ENCODE measurements at places on chromosomes 7 and 10.

DNA sequence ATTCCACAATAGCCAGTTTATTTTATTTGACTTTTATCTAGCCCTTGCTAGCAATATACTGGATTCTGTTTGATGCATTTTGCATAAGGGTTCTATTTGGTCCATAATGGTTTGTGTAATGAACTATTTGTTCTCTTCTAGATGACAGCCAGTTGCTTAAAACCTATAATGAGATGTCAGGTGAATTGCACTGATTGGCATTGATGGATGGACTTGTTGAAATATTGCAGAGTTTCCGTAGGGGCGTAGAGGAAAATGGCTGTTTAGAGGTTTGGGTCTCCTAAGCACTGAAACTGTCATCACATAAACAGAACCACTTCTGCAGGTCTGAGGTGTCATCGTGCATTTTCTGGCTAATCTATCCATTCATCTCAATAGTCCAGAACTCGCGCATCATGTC, 124.9 kb upstream of the HDAC9 start:
- DNase-seq: no peak

- DNase-seq: no peak
These were observed 194.3 kb upstream of the IGFBP3 start for GRCh38 chr7:46115410-46115809.

- DNase-seq: no peak
These were observed 439.5 kb downstream of the NEBL start for GRCh38 chr10:20457649-20458048.

DNA sequence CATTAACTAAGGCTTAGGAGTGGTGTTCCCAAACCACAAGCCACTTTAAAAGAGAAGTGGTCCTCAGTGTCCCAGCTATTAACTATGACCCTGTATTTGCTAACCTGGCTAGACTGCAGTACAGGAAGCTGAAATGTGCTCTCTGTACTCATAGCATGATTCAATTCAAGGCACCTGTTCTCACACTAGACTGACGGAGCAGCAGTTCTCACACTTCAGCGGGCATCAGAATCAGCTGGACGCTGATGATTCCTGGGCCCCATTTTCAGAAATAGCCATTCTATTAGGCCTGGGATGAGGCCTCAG, 24.5 kb upstream of the MSRB2 start:
- no peak for DNase-seq

DNA sequence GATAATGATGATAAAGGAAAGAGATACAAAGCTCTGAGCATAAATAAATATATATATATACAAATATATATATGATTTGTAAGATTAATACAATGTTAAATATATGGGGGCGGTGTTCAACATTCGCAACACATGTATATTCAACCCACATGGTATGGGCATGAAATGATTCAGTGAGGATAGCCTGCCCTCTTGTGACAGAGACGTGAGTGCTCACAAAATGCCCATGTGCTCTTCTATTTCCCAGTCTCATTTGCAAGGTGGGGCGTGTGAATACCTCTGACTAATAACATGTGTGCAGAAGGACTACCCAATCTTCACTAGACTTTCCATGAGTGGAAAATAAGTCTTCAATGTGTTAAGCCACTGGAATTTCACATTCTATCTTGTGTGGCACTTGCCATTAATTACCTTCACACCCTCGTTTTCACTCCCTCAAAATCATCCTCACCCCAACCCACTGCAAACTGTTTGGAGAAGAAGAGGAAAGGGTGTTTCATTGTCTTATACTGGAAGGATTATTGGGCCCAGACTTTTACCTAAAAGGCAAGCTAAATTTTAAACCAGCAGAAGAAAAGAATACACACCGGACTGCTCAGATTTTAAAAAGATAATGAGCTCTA, 26.9 kb downstream of the ASAH2 start:
- no peak for DNase-seq

- no peak for DNase-seq
These were observed 120.5 kb downstream of the GALNT11 start for GRCh38 chr7:152145853-152146466.

- no peak for DNase-seq
These were observed 11.3 kb upstream of the DPYSL4 start for GRCh38 chr10:132175408-132175807.

GRCh38 chr10:54799506-54799905, 1.5 kb downstream of the PCDH15 start:
- DNase-seq: no peak

- DNase-seq: peak; percentile 5
These were observed 110.6 kb downstream of the EMX2 start for GRCh38 chr10:117653170-117653515.

DNA sequence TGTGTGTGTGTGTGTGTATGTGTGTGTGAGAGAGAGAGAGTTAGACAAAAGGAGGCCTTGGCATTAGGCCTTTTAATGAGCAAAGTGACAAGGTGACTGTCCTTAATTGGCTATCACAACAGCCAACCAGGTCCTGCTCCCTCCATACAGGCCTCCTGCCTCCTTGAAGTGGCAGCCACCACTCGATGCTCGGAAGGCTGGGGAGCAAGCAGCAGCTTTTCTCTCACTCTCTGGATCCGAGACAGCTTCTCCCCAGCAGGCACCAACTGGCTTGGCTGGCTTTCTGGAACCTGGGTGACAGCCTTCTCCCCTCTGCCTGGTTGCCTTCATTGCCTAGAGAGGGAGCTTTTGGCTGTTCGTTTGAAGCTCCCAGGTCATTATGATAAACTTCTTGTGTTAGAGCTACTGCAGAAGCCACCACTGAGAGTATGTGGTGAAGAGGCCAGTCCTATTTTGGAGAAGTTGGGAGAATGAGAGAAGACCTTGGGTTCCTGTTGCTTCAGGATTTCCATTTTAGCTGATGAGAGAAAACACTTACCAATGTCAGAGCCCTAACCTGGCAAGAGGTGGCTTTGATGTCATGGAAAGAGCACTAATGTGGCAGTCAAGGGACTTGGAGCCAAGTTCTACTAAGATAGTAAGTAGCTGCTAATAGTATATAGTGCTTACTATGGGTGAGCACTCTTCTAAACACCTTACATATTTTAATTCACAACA, 37.6 kb downstream of the RPS24 start:
- no peak for DNase-seq

GRCh38 chr10:49008091-49008490, 68.5 kb upstream of the LRRC18 start:
- DNase-seq: no peak

- no peak for DNase-seq
These were observed 393.7 kb downstream of the GPAM start for GRCh38 chr10:111789821-111790220.

GRCh38 chr10:65571011-65571570, 1354.7 kb upstream of the LRRTM3 start:
- no peak for DNase-seq

GRCh38 chr7:98315318-98315993, 34.0 kb downstream of the BRI3 start:
- DNase-seq: no peak

DNA sequence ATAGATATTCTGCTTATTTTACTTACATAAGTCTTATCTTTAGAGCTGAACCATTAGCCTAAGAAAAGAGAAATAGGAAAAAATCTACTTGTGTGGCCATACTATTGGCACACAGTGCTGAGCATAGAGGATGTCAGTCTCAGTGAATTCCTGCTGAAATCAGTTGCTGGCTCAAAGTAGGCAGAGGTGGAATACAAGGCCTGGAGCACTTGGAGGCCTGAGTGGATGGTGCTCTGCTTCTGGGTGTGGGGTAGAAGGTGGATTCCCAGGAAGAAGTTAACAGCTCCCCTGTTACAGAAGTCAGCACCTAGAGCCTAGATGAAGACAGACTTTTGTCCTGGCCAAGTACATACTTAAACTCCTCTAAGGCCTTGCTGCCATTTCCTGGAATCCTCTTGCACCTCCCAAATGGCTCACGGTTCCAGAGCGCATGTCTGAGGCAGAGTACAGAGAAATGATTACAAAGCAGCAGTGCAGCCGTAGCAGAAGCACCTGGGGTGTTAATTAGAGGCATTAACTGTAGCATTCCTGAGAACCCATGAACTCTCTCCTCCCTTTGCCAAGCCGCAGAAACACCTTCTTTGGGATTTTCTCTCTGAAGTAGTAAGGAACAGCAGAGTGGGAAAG, 18.0 kb upstream of the XPNPEP1 start:
- DNase-seq: no peak

DNA sequence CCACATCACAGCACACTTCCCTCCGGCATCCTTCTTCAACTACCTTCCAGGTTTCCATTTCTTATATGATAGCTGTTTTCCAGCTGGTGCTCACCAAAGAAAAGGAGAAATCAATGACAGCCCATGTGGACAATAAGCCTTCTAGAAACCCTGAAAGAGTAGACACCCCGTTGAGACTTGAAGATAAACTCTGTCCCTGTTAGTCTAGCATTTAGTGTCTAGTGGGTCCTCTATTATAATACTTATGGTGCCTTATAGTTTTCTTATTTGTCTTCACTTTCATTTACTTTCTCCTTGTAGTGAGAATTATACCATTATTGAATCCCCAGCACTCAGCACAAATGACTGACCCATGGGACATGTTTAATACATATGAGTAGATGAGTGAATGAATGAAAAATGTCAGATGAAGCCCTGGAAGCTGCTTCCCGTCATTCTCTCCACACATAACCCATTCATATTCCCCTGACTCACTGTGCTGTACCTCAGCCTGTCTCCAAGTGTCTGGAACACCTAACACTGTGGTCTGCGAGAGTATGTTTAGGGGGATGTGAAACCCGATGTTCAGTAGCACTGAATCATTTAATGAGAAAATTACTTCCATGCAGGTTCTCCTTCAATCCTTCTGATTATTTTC, 377.6 kb downstream of the GPR158 start:
- no peak for DNase-seq

Data from stimulated activated CD4-positive, alpha-beta T cell treated with anti-CD3 and anti-CD28 coated beads, Interleukin-12 subunit alpha, Interleukin-12 subunit beta, amount 100 ng/mL, for 4 hours (primary cell).